PC-9 (cell line): ENCODE measurements at places on chromosomes 4 and X. TPM values are rescaled to one million over a fixed set of nuclear protein-coding genes. Genes with fewer than 3 reads are reported as not detected.

The PITX2 gene
- total RNA-seq = 0.48 and 1.6 TPM in 2 replicates

The SUPT20HL2 gene
- not detected in 2 replicates for total RNA-seq

The GABRB1 gene
- not detected in 2 replicates for total RNA-seq

The MAP3K15 gene
- not detected in 2 replicates for total RNA-seq
